Memory B cell (primary cell): ENCODE measurements at places on chromosomes 1 and 21.

- DNase-seq, result no peak
These were observed 1.9 kb downstream of the OLIG1 start for GRCh38 chr21:33071770-33072306.

DNA sequence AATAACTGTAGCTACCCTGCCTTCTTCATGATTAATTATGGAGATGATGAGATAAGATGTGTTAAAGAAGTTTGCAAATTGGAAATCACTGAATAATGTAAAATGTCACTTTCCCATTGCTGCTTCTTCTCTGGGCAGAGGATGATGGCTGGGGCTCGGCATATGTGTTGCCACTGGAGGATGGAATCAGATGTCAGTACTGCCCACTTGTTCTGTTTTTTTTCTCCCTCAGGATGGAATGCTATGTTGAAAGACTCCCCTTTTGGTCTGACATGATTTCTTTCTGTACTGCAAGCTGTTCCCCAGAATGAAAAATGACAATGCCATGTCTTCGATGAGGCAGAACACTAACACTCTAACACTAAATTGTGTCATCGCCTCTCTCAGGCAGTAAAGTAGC lies 373.9 kb upstream of the SPAG17 start:
- DNase-seq, result no peak

DNA sequence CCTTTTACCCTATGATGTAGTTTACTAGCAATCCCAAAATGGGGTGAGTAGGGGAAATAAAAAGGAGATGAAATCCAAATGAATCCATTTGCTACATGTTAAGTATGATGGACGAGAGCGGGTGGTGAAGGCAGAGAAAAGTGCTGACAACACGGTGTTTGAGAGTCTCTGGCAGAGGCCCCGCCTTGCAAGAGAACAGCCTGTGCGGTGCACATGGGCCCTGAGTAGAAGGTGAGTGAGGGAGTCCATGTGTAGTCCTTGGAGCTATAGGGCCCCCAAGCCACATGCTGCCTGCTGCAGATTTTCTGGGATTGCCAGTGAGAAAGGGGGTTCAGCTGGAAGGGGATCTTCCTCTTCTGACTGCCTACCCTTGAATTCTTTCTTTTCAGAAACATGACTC lies 177.1 kb downstream of the TNR start:
- DNase-seq, result no peak

DNA sequence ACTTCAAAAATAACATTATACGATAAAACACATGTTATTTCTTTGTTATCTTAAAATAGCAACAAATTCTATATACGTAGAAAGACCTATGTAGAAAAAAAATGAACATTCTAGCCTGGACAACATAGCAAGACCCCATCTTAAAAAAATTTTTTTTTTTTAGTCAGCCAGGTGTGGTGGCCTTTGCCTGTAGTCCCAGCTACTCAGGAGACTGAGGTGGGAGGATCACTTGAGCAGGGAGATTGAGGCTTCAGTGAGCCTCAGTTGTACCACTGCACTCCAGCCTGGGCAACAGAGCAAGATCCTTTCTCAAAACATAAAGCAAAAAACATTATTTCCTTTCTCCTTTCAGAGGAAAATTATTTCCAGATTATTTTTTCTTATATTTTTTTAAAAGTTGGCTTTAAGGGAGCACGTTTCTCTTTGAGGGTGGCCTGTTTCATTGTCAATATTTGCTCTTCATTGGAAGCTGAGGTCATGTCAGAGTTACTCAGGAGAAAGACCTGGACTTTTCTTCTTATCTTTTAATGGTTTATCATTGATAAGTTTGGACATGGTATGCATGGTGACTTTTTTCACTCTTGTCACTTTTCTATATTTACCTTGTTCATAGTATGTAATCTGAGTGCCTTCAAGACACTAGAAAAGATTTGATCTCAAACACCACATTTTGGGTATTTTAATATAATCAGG lies 32.0 kb downstream of the NFIA start:
- DNase-seq, result no peak

DNA sequence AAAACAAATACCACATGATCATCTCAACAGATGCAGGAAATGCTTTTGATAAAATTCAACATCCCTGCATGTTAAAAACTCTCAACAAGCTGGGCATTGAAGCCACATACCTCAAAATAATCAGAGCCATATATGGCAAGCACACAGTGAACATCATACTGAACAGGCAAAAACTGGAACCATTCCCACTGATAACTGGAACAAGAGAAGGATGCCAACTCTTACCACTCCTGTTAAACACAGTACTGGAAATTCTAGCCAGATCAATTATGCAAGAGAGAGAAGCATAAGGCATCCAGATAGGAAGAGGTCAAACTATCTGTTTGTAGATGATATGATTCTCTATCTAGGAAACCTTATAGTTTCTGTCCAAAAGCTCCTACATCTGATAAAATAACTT lies 91.6 kb downstream of the DNAH14 start:
- DNase-seq, result no peak

DNA sequence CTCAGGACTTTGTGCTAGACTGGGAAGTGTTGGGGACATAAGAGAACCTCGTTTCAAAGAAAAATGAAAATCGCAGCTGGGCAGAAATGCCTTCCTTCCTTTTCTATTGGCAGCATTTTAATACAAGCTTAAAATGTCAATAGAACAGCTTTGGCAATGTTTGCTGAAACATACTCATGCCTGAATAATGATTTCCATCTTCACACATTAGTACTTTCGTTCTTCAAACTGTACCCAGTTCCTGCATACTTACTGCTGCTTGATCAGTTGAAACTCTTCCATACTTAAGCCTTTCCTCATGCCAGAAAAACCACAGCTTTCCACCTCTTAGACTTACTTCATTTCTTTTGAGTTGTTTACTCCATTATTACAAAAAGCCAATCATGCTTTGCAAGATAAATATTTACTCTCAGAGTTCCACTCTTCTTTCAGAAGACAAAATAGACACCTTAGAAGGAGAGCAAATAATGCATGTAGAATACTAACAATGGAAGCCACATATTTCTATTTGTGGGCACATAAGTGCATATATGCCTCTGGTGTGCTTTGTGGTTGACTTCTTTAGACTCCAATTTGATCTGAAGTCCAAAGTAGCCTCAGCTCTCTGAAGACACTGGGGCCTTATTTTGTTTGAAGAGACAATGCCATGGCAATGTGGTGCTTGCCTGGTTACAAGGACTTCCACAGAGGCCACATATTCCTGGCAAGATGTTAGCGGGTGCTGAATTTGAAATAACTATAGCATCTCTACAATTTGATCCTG lies 22.7 kb upstream of the CD55 start:
- DNase-seq, result no peak

- DNase-seq, result no peak
These were observed 1786.6 kb downstream of the PLA2G4A start for GRCh38 chr1:188615321-188615720.

DNA sequence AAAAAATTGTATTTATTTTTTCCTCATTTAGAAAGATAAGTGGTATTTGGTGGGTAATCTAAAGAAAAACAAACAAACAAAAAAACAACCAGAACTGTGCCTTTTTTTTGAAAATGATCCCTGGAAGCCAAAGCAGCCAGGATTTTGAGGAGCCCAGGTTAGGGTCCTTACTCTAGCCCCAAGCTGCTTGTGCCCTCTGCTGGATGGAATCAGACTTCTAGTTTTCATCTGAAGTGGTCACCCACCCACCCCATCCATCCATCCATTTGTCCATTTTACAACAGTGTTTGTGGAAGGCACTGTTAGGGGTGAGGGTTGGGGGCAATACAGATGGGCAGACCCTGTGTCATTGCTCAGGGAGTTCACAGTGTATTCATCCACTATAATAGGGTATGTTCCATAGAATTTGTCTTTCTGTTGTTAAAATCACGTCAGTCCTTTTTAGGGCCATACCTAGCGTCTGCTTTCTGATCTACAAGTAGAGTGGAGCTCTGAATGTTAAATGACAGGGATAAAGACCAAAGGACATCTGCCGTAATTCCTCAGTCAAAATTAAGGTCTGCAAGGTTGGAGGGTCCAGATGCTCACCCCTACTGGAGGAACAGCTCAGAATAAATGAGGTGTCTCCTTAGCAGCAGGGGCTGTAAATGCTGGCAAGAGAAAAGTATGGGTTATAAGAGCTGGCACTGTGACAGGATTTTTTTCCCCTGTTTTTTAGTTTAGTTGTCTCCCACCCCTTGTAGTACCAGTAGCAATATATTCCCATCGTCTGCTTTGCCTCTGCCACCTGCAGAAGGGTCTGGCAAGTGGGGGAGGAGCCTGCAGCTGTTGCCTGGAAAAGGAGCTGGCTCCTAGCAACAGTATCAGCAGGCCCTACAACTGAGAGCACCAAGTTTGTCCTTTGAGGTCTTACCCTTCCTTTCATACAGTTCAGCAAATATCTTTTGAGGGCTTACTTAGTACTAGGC lies 3.2 kb downstream of the LRRC42 start:
- DNase-seq, result no peak

DNA sequence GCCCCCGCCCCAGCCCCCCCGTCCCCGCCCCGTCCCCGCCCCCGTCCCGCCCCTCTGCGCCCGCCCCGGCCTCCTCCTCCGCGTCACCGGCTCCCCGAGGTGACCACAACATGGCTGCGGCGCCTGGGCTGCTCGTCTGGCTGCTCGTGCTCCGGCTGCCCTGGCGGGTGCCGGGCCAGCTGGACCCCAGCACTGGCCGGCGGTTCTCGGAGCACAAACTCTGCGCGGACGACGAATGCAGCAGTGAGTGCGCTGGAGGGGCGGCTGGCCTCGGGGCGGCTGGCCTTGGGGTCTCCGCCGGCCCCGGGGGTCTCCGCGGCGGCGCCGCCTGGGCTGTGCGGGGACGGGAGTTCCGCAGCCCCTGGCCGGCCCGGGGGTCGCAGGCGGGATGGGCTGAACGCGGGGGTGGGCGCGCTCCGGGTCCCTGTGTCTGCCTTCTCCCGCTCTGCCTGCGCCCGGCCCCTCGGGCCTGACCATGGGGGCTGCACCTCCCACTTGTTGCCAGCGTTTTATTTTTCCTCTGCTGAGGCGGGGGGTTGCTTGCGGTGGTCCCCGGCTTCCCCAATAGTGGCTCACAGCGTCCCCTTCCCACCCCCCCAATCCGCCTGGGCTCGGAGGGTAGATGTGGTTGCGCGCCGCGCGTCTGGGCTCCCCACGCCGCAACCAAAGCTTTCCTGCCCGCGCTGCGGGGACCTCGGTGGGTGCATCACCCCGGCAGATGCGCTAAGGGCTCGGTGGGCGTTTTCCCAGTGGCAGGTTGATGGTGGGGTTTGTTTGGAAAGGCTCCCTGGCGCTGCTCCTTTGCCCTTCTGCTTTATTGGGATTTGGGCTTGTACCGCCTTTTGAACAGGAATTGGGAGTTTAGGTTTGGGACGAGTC lies at the start of gene MIA3:
TSS of gene MIA3 (plus strand) at position 97 of the 879 bp plus-strand sequence. CDS start at position 111, 14 bp downstream.
- peak; percentile 61 for DNase-seq

- DNase-seq, result no peak
These were observed 25.0 kb downstream of the LRRC8C start for GRCh38 chr1:89657886-89658285.
